Thoracic aorta (tissue), 2 donors: ENCODE measurements at places on chromosomes 12 and 14.

GRCh38 chr12:53995378-53996239, 4.4 kb upstream of the HOXC9 start:
- DNase-seq = no peak

GRCh38 chr14:91223028-91223783, 21.3 kb downstream of the GPR68 start:
- no peak for DNase-seq

GRCh38 chr14:67532606-67532997, 488 bp upstream of the PLEKHH1 start:
- DNase-seq = no peak

DNA sequence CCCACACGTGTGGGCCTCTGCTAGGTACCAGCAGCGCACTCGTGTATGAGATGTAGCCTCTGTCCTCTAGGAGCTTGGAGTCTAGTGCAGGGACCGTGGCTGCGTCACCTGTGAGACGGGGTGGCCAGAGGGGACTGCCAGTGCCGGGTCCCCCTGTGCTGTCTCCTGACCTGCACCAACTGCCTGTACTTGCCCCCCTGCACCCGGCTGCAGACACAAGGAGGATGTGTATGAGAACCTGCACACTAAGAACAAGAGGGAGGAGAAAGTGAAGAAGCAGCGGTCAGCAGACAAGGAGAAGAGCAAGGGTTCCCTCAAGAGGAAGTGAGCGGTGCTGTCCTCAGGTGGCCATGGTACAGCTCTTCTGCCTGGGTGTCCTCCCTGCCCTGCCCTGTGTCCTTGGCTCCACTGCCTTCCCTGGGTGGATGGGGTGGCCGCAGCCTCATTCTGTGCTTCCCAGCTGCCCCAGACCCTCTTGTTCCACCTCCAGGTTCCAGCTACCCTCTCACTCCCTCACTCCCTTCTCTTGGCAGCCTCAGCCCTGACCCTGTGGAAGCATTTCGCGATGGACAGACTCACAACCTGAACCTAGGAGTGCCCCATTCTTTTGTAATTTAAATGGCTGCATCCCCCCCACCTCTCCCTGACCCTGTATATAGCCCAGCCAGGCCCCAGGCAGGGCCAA, 9.6 kb downstream of the PTPN6 start:
- no peak for DNase-seq

DNA sequence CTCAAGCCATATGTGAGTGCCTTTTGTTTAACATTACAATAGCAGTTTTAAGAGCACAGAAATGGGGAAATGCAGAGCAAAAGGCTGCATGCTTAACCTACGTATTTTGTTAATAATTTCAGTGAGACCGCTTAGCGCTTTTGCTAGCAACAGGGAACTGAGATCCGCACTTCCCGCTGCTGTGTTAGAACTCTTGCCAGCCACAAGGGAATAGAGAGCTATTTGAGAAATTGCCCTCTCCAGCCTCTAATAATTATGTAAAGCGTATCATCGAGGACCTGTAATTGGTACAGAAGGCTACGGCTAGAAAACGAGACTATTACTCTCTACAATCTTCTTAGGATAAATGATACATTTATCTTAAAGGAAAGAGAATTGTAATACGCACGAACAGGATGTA, 205.2 kb upstream of the GRIP1 start:
- DNase-seq = no peak

GRCh38 chr12:21651821-21652220, 5.8 kb downstream of the LDHB start:
- DNase-seq = no peak

DNA sequence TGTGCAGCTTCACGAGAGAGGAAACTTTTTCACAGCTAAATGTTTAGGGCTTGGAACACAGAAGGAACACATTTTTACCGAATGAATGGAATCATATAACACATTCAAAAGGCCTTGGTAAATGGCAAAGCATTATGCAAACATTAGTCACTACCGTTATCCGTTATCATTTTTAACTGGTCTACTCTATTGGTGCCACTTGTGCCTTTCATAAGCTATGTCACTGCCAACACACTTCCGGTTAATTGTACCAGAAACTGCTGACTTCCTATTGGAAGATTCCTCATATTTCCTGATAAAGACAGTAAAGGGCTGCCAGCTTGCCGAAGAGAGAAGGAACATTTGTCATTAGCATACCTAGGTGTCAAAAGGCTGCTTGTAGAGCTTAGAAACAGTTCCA, 169.2 kb downstream of the APAF1 start:
- no peak for DNase-seq

- no peak for DNase-seq
Measured at GRCh38 chr12:109833307-109834189, at the start of gene TRPV4. Gene TRPV4 (minus strand): TSS chr12:109833398. CDS start chr12:109814796, 18,602 bp downstream.

GRCh38 chr12:94457311-94457710, 2.4 kb downstream of the CEP83 start:
- no peak for DNase-seq

DNA sequence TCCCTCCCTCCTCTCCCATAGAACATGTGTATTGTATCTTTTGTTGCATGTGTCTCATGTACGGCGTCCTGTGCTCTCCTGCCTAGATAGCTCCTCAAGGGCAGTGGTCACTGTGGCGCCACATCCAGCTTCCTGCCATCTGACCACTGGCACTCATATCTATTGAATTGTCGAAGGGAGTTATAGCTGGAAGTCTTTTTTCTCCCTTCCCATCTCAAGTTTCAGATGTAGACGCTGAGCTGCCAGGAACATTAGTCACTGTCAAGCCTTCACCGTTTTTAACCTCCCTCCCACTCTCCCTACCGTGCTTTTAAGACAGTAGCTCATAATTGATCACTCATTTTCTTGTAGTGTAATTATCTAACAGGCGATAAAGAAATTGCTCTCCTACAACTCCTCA, 33.0 kb downstream of the MTHFD1 start:
- no peak for DNase-seq

- DNase-seq = no peak
Measured at GRCh38 chr12:125053821-125054220, 11.4 kb upstream of the AACS start.

DNA sequence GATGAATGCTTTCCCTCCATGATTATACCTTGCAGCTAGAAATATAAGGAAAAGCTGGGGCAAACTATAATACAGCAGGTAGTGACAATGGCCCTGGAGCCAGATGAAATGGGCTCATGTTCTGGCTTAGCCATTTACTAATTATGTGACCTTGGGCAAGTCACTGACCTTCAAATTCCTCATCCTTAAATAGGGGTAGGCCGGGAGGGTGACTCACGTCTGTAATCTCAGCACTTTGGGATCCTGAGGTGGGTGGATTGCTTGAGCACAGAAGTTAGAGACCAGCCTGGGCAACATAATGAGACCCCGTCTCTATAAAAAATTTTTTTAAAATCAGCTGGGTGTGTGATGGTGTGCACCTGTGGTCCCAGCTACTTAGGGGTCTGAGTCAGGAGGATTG, 155.4 kb downstream of the C12orf75 start:
- no peak for DNase-seq

DNA sequence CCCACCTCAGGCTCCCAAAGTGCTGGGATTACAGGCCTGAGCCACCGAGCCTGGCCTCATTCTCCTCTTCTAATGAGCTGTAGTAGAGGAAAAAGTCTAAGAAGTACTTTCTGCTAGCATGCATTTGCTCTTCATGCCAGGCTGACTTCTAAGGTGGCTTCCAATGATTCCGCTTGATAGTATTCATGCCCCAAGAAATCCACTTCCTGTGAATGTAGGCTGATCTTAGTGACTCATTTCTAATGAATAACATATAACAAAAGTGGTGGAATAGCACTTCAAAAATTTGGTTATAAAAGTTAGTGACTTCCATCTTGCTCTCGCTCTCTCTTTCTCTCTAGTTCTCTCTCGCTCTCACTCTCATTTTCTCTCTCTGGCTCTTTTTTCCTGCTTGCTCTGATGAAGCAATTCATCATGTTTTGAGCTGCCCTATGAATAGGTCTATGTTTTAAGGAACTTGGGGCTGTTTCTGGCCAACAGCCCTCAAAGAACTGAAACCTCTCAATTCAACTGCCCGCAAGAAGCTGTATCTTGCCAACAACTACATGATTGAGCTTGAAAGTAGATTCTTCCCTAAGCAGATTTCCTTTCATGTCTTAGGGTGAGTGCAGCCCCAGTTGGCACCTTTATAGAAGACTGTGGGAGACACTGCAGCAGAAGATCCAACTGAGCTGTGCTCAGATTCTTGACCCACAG, 282.9 kb downstream of the RMST start:
- DNase-seq = no peak

- DNase-seq = no peak
Measured at GRCh38 chr14:25832585-25832984, 765.2 kb downstream of the NOVA1 start.

DNA sequence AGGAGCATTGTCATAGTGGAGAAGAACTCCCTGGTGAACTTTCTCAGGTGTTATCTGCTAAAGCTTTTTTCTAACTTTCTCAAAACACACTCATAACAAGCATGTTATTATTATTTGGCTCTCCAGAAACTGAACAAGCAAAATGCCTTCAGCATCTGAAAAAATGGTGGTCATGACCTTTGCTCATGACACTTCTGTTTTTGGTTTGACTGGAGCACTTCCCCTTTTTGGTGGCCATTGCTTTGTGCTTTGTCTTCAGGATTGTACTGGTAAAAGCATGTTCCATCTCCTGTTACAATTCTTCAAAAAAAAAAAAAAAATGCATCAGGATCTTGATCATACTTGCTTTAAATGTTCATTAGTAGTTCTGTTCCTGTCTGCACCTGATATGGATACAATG, 1241.6 kb upstream of the USP15 start:
- no peak for DNase-seq

DNA sequence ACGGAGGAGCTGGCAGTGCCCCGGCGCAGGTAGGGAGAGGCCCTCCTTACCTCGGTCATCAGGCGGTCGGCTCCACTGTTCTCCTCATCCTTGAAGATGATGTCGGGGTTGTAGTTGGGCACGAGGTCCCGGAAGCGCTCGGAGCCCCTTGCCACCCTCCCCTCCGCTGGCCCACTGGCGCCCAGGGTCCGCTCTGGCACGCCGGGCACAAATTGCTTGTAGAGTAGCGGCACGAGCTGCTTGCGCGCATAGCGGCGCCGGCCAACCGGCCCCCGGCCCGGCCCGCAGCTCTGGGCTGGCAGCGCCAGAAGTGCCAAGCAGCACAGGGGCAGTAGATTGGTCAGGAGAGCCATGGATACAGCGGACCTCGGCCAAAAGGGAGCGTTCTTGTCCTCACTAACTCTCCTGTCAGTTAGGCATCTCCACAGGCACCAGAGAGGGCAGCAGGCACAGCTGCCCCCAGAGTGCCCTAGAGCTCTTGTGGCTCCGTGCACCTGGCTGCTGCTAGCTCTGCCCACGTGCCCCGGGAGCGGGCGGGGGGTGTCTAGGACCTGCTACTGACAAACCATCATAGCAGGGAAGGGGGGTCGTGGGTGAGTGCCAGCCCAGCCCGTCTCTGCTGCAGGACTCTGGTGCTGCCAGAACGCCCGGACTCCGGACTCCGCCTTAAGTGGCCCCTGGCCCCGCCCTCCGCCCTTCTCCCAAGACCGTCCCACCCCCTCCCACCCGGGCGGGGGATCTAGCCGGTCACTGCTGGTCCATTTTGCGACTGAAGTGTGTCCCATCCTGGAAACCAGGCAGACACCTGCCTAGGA, at the start of gene DHH:
Gene DHH, minus strand, starts transcription at position 642 of the 815 bp plus-strand sequence. Its CDS starts 289 bp downstream, at position 353.
- no peak for DNase-seq

GRCh38 chr12:123046431-123046830, 66.0 kb downstream of the ARL6IP4 start:
- no peak for DNase-seq

- no peak for DNase-seq
Measured at GRCh38 chr12:68482660-68483059, 128.0 kb upstream of the RAP1B start.

- DNase-seq = no peak
Measured at GRCh38 chr14:98954349-98955000, 317.5 kb downstream of the BCL11B start.

- DNase-seq = no peak
Measured at GRCh38 chr14:68730811-68731425, 61.9 kb downstream of the ZFP36L1 start.

DNA sequence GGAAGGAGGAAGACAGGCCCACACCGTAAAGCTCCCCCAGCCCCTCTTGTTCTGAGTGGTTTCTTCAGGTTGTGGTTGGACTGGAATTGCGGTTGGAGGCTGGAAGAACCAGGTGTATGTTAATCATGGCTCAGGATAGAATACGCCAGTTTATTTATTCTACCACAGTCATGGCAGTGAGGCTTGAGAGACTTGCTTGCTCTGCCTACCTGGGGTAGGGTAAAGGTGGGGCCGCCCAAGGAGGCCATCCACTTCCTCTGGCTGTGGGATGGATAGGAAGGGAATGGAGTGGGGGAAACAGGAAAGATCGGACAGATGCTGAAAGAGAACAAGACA, 8.1 kb downstream of the SHMT2 start:
- no peak for DNase-seq

DNA sequence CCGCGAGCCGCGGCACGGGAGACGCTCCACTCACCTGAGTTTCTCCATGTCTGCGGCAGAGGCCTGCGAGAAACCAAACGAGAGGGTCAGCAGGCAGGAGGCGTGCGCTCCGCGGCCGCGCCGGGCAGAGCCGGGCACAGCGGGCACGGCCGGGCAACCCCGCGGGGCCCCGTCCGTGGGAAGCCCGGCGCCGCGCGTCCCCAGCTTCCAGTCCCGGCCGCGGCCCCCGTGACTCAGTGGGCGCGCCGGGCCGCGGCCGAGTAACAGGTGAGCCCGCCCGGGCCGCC, 19.4 kb downstream of the BEGAIN start:
- DNase-seq = no peak

DNA sequence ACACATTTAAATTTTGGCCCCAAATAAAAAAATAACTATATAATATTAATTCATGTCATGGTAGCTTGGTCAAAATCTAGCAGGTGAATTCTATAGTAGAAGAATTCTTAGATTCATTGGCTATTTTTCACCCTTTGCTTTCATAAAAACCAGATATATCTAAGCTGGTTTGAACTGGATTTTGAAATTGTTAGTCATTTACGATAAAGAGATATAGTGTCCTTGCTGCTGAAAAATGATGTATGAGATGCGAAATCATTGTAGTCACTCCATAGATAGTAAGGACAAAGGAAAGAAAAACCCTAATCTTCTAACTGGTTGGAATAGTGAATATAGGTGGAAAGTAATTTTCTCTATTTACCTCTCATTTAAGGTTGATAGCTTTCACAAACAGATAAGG, 12.2 kb upstream of the HIF1A start:
- DNase-seq = no peak

DNA sequence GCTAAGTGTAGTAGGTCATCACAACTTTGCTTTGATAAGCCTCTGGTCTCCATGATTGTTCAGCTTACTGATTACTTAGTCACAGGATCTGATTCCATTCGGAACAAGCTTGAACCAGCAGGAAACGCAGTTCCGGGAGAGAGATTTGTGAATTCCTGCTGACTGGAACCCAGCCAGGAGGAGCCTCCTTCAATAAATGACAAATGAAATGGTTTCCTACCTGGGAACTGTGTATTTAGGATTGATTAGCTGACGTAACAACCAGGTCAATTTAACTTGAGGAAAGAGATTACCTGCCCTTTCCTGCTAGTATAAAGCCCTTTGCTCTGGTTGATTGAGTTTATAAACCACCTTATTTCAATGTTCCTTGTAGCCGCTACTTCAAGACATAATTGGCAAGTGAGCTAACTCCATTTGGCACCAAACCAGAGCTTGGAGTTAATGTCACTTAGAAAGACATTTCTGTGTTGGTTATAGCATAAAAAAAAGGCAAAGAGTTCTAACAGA, 35.1 kb upstream of the KCNH3 start:
- no peak for DNase-seq
